ENCODE measurements at places on chromosomes 5 and 9.

GRCh38 chr9:136700959-136701667, 11.3 kb upstream of the DIPK1B start:
- DNase-seq = no peak

DNA sequence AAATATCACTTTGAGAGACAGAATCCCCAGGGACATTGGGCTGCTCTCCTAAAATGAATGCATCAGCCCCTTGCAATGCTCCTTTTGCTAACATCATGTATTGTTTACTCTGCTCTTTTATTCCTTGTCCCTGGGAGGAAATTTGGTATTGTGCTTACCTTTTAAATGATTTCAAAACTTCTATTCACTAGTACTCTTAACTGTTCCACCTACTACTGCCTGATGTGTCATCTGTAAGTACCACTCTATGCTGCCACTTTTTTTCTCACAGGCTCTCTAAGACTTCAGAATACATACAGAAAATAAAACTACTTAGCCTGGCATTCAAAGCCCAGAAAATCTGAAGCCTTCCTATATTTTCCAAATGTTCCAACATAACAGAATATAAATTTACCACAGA, 667.2 kb downstream of the BRINP1 start:
- DNase-seq = peak; percentile 50

DNA sequence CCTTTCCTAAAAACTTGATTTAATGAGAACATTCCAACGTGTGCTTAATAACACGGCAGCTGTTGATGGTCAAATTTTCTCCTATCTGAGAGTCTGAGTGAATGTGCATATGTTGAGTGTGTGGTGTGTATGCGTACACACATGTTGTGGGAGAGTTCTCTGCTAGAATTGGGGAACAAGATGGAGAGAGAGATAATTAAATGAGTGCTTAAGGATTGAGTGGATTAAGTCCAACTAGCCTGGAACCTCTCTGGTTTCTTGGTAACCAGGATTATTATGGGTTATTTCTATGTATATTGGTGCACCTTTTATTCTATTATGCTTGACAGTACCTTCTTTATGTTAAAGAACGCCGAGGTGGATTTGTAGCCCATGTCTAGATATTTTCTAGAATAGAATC, 36.4 kb upstream of the TNFAIP8 start:
- no peak for DNase-seq

DNA sequence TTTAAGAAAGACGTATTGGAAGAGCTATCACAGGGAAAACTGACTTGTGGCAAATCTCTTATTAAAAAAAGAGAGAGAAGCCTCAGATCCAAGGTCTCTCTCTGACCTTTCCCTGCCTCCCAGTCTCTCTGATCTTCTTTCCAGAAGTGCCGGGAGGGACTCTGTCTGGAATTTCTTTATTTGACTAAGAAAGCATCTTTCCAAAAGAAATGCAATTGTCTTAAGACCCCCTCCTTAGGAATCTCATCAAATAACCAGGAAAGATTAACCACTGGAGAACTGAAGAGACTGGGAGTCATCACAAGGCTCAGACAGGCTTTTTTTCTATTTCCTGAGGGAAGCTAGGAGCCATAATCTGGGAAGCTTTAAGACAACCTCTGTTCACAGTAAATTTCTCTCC, 4.6 kb downstream of the C1QTNF3 start:
- no peak for DNase-seq

DNA sequence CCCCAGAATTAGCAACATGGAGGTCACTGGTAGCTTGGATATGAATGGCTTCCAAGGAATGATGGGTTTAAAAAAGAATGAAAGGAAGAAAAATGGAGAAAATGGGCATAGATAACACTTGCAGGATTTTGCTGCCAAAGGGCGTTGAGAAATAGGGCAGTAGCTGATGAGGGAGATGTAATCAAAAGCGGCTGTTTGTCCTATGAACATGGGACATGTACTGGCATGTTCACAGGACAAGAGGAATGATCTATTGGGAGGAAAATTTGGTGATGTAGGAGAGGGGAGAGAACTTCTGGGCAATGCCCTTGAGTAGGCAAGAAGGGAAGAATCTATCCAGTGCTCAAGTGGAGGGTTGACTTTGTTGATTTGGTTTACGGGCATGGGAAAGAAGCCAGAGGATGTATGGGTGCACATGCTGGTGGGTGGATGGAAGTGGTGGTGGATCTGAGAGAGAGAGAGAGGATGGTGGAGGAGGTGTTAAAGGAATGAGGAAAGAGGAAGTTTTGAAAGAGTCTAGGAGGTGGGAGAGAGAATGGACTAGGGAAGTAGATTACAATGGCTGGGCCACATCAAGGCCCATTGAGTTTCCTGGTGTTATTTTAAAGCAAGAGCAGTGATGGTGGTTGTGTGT, 115.1 kb upstream of the MVB12B start:
- no peak for DNase-seq

- DNase-seq = no peak
These were observed 408.8 kb downstream of the ENC1 start for GRCh38 chr5:74231697-74232096.

DNA sequence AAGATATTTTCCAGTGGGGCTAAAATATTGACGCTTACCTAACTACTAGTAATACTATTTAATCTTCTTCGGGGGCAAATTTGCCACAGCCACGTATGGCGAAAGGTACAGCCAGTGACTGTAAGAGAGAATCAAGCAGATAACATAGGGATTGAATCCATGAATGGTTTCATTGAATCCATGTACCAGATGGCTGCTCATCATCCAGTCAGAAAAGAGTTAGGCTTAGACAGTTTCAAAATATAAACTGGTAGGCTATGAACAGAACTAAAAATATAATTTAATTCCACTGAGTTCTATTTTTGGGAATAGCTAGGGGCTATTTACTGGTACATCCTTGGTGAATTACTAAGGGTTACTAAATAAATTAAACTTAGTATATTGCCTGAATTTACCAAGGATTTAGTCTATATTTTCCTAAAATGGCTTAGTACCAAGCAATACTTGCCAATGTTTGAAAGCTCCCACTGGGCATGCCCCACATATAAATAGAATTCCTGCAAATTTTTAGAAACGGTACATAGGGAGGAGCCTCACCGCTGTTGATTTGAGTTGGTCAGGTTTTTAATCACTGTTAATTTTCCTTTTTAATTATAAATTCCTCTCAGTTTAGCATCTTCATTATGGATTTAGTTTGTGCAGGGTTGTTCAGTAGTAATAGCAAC, 55.8 kb upstream of the VLDLR start:
- DNase-seq = no peak

GRCh38 chr9:135034106-135034505, 53.4 kb upstream of the OLFM1 start:
- DNase-seq = no peak

DNA sequence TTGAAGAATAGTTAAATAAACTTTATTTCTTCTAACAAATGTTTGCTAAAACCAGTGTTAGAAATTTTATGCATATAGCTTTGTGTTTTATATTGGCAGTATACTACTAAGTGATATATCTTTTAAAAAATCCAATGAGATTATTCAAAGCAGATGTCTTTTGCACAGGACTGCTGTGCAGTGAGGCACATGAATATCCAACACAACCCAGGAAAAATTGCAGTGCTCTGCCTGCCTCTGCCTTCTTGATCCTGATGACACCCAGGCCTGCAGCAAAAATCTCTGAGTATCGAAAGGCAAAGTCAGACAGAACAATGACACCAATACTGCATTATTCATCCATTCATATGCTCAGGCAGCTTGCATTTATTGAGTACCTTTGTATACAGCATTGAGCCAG, 1076.5 kb upstream of the ARRDC3 start:
- no peak for DNase-seq

Measured in NCI-H69 (cell line).